Islet precursor cell (in vitro differentiated cells): ENCODE measurements at places on chromosomes 2 and 18.

DNA sequence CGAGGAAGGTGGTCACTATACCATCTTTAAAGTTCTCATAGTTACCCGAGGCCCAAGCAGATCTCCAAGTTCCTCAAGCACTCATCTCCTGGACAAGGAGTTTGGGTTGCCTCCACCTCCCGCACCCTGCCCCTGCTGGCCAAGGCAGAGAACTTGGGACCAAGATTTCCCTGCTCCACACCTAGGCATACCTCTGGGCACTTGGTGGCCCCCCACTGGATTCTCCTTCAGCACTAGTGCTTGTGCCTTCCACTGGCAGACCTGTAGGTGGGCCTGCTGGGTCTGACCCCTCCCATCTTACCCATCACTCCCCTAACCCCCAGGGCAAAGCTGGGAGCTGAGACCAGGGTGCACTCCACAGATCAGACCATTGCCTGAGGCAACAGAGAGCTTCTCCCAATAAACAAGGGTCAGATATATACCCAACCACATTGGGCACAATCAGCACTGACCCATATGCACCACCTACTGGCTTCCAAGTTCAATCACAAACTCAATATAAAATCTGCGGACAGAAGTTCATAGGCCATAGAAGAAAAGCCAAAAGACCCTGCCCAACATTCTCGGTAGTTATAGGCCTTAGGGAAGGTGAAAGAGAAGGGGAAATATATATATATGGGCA, 244.2 kb downstream of the EXOC6B start:
- DNase-seq: peak; percentile 54

- DNase-seq: no peak
Observed at GRCh38 chr2:33560017-33560416, 39.1 kb downstream of the FAM98A start.

DNA sequence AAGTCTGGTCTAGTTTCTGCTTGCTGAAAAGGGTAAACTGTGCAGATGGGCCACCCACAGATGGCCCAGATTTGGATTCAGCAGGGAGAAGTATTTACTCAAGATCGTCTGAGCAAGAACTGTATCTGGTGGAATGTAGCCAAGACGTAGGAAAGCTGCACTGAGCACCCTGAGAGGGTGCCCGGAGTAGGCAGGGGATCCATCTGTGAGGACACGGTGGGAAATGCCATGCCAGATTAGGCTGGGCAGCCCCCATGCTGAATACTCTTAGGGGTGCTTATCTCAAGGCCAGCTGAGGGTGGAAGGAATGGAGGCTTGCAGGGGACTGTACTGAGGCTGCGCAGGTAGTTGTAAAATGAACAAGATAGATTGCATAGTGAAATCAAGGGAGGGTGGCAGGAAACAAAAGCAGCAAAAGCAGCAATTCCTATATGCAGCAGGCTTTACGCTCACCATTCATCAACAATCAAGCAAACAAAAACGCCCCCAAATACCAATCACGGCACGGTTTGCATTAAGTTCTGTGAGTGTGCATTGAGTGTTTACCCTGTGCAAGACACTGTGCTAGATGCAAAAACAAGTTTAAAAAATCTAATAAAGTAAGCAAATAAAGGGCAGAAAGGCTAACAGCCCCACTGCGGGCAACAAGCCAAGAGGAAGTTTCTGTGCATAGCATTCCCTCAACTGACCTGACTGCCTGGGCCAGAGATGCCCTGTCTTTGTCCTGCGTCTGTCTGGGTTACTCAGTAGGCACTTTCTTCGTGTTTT, 32.2 kb upstream of the LPIN2 start:
- no peak for DNase-seq

GRCh38 chr2:84855731-84856130, 25.2 kb downstream of the TRABD2A start:
- DNase-seq: peak; percentile 29

DNA sequence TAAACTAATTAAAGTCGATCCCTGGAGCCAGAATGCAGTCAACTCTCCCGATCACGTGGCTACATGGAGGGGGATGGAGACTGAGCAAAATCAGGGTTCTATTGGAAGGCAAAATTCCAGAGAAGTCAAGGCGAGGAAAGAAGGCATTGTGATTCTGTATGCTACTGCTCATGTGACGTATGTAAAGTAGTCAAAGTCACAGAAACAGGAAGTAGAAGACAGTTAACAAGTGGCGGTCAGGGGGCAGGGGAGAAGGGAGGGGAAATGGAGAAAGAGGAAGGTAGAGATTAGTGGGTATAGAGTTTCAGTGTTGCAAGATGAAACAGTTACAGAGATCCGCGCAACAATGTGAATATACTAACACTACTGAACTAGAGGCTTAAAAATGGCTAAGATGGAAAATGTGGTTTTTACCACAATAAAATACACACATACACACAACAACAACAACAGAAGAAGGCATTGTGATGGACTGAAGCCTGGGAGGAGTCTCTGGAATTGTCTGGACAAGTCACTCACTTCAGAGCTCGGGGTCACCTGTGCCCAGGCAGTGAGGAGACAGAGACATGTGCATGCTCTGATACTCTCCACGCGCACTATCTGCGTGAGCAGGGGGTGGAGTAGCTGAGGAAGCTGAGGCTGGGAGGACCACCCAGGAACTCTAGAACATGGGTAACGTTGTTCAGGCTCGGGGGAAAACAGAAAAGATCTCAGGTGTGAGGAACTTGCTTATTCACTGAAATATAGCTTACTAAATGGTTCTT, 89.9 kb upstream of the CDCA7 start:
- DNase-seq: no peak

DNA sequence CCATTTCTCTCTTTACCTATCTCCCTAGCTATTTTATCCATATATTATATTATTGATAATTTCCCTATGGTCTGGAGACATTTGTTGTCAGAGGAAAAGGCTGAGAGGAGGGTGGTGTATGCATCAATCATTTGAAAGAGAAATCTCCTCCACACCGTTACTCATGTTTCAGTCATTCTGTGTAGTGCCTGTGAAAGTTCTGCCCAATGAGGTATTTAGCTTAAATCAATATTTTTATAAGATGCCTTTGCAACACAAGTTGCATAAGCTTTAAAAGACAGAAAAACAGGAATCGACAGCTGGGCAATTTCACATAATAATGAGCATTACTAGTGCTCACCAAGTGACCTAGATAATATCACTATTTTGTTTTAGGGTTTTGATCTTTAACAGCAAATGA, 363.7 kb upstream of the FSIP2 start:
- DNase-seq: no peak

DNA sequence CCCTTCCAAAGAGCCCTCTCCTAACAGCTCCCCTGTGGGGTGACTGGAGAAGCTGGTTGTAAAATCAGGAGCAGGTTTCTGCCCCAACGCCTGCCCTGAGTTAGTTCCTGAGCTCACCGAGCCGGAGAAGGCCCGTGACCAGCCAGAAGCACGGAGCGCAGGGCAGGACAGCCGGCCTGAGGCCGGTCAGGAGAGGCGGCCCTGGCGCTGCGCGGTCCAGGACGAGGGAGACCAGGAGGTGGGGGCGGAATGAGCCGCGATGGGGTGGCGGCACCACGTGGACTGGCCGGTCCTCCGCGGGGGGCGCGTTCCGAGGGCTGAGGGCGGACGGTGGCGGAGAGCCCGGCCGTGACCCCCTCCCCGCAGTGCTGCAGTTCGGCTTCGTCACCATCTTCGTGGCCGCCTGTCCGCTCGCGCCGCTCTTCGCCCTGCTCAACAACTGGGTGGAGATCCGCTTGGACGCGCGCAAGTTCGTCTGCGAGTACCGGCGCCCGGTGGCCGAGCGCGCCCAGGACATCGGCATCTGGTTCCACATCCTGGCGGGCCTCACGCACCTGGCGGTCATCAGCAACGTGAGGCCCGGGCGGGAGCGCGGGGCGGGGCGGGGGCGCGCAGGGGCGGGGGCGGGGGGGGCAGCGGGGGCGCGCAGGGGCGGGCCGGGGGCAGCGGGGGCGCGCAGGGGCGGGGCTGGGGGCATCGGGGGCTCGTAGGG, 29.0 kb downstream of the ANO7 start:
- peak; percentile 90 for DNase-seq

DNA sequence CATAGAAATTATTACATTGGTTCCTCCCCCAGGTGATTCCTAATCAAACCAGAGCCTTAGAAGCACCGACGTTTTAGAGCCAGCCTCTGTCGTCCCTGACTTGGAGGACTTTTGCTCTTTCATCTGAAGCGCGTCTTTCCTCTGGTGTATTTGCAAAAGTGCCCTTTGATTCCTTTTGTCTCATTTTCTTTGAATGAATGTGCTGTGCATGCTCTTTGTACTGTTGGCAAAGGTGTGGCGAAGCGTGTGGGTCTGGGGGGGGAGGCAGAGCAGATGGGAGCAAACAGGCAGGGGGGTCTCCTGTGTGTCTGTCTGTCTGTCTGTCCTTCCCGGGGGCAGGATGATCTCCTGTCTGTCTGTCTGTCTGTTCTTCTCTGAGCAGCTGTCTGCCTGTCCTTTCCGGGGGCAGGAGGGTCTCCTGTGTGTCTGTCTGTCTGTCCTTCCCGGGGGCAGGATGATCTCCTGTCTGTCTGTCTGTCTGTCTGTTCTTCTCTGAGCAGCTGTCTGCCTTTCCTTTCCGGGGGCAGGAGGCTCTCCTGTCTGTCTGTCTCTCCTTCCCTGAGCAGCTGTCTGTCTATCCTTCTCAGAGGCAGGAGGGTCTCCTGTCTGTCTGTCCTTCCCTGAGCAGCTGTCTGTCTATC, 205.5 kb upstream of the MYT1L start:
- DNase-seq: peak; percentile 38

DNA sequence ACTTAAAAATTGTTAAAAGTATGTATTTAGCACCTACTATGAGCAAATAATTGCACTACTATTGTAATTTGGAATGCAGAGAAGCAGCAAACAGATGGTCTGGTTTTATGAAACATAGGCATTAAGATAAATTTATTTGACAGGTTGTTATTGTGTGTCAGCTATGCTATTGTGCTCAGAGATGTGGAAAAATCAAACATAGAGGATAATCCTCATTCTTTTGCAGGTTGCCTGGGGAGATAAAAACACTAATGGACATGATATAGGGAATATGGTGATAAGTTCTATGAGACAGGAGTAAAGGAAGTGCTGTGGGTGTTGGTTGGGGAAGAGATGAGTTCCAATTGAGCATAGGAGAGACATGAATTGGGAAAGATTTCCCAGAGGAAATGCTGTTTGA, 71.3 kb downstream of the PPP1R1C start:
- no peak for DNase-seq

DNA sequence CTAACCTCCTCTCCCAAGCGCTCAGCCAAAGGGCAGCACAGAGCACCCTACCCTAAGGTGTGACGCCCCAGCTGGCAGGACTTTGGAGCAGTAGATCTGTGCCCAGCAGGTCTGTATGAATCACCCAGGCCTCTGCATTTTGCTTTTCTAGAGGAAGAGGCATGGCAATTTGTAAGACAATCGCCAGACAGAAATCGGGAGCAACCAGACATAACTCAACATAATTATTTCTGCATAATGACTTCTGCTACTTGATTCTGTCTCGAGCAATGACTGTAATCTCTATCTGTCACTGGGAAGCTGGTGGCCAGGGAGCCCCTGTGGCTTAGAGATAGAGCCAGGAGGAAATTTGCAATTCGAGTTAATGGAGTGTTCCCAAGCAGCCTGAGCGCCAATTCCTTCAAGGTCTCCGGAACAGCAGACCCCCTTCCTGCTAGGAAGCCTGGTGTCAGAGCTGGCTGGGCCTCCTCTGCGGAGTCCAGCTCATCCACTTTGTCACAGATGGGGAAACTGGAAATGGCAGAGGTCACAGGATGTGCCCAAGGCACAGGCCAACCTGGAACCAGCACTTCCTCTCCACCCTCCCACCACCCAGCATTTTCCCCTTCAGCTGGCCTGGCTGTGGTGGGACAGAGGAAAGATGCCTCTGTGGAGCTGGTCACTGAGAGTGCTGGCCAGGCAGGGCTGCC, 55.0 kb downstream of the ODC1 start:
- no peak for DNase-seq

DNA sequence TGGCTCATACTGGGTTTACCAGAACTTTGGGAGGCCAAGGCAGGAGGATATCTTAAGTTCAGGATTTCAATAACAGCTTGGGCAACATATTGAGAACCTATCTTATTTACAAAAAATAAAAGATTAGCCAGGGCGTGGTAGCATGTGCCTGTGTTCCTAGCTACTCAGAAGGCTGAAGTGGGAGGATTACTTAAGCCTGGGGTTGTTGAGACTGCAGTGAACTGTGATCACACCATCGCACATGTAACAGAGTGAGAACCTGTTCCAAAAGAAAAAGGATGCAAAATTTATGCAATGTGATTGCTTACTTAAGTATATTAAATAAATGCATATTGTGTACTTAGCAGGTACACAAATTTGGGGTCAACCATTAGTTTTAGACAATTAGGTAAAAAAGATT, 768.9 kb upstream of the CDH7 start:
- DNase-seq: no peak

DNA sequence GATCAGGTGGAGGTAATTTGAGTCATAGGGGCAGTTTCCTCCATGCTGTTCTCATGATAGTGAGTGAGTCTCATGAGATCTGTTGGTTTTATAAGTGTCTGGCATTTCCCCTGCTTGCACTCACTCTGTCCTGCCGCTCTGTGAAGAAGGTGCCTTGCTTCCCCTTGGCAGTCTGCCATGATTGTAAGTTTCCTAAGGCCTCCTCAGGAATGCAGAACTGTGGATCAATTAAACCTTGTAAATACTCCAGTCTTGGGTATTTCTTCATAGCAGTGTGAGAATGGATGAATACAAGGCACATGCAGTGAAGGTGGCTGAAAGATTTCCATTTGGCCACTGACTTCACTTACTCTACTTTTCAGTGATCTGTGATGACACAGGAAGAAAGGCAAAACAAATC, 133.7 kb downstream of the SH3BP4 start:
- DNase-seq: no peak

DNA sequence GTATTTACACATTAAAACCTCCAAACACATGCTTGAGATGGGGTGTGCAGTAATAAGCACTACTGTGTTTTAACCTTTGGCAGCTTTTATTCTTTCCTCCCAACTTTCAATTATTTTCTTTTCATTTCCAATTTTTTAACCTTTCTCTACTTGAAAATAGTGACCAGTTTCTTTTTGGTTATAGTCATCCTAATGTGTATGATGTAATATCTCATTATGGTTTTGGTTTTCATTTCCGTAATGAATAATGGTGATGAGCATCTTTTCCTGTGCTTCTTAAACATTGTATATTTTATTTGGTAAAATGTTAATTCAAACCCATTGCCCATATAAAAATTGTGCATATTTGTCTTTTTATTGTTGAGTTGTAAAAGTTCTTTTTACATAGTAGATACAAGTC, 103.5 kb downstream of the BMPR2 start:
- DNase-seq: no peak

DNA sequence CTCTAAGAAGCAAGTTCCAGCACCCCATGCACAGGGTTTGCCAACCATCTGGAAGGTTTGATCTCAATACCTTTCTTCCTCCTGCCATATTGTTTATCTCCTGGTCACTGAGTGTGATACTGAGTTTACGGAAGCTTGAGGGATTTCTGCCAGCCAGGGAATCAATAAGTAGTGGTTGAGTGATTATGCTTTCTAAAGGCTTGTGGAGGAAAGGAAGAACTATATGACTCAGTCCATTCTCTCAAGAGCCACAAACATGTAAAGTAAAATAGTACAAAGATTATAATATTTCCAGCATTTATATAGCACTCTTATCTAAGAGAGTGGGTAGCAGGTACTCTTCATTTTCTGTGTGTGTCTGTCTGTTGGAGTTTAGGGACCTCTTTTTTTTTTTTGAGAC, 49.2 kb downstream of the SLC4A3 start:
- no peak for DNase-seq

GRCh38 chr2:2114707-2115245, 216.3 kb downstream of the MYT1L start:
- DNase-seq: no peak

- no peak for DNase-seq
Observed at GRCh38 chr2:1512321-1513289, 99.3 kb downstream of the TPO start.
